Trophoblast cell (in vitro differentiated cells and primary cell): ENCODE measurements at places on chromosomes 3 and 15.

GRCh38 chr3:193030276-193030675 lies 112.6 kb upstream of the MB21D2 start:
- DNase-seq: no peak

DNA sequence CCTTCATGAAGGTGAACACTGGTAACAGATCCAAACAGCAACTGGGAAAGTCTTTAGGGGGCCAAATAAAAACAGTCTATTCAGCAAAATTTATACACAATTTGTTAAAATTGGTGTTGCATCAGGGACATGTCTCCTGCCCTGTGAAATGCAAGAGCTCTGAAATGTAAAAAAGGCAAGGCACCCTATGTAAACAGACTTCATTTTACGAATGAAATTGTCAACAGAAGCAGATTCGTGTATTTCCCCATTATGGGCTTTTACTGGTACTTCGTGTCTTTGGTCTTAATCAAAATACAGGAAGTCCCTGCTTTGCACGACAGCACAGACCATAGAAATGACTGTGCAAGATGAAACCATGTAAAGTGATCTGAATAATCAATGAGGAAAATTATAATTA lies 127.3 kb upstream of the THBS1 start:
- peak; percentile 39 for DNase-seq

- no peak for DNase-seq
Observed at GRCh38 chr3:159788291-159788690, 200.3 kb upstream of the IL12A start.

DNA sequence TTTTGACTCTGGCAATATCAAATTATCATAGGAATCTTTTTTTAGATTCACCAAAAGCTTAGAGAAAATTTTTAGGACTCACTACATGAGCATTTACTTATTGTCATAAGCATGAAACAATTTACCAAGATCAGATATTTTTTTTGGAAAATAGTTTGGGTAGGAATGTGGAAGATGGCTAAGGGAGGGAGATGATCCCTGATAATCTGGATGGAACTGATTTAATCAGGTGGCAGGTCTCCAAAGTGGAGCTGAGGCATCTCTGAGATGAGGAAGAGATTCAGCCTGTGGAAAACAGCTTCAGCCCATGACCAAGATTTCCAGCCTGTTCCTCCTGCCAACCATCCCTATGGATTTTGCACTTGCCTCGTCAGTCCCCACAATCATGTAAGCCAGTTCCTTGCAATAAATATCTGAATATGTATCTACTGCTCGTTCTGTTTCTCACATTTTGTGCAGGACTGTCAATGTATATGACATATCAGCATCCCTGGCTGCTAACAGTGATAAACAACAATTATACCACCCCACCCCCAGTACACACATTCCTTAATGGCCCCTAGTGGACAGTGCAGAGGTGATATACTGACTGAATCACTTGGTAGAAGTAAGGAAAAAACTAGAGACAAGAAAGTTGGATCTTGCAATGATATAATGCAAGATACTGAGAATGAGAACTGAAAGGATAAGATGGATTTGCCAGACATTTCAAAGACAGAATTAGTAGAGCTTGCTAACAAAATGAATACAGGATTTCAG lies 183.8 kb downstream of the NEK10 start:
- no peak for DNase-seq

DNA sequence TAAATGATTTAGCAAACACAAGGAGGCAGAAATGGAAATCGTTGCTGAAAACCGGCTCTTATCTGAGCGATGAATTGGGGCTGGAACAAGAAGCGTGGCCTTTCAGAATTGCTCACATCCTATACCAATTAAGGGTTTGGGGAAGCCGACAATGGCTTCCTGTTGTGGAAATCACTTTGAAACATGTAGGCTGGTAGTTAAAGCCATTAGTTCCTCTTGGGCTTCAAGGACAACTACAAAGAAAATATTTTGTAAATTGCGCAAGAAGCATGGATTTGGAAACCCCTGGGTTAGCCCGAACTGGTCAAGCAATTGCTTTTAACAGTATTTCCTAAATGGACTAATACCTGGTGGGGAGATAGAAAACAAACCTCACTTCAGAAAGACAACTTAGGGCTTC lies 182.4 kb downstream of the ADAMTS9 start:
- no peak for DNase-seq

DNA sequence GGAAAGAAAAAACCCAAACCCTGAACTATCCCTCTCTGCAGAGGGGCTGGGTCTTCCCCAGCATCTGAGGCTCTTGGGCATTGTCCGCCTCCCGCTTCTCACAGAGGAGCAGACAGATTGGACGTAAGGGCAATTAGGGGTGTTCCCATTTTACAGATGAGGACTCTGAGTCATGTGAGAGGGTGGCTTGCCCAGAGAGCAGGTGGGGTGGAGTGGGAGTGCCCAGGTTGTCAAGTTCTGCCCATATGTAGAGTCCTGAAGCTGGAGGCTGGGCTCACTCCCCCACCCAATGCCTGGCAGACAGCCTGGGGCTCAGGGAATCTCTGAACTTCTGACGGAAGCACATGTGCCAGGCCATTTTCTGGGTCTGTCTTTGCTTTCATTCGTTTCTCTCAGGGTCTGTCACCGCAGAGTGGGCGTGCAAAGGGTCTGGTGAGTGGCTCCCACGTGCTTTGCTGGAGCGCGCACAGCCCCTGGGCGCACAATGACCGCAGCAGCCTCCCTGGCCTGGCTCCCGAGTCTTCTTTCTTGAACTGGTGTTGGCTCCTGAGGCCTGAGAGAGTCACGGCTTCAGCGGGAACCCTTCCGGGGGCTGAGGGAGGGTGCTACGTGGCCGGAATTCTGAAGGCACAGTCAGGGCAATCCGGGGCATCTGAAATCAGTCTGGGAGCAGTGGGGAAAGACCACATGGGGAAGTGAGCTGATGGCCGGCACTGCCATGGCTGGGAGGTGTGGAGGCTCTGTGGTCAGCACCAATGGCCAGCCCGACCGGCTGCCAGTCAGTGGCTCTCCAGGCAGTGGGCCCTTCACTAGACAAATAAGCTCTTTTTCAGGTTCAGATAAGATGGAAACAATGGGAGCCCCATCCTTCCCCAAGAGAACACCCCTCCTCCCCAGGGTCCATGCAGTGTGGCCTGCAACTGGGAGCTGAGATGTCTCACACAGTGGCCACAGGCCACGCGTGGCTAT lies 1.1 kb upstream of the TRPM1 start:
- no peak for DNase-seq

GRCh38 chr15:92392462-92392861 lies 1.2 kb upstream of the ST8SIA2 start:
- DNase-seq: no peak

GRCh38 chr15:60272623-60273022 lies 125.2 kb downstream of the ANXA2 start:
- no peak for DNase-seq

GRCh38 chr15:75532413-75533250 lies 46.5 kb downstream of the PTPN9 start:
- DNase-seq: peak; percentile 85

- no peak for DNase-seq
Observed at GRCh38 chr3:197023241-197023997, 6.2 kb downstream of the MELTF start.

- no peak for DNase-seq
Observed at GRCh38 chr3:99753268-99753975, 64.2 kb upstream of the CMSS1 start.

DNA sequence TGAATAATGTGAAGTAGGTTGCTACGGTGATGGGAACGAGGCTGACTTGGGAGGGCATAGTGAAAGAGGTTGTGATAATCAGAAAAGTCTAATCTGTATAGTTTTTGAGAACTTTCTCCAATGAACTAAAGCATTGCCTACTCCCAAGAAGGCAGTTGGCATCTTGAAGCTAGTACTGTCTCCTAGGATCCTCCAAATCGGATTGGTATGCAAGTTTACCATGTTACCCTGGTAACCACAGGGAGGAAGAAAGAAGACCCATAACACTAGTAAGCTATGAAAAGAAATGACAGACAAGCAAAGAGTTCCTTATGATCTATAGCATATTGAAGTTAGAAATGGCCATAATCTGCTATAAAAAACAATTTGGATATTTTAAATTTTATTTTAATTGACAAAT lies 127.2 kb upstream of the SYNPR start:
- DNase-seq: no peak

DNA sequence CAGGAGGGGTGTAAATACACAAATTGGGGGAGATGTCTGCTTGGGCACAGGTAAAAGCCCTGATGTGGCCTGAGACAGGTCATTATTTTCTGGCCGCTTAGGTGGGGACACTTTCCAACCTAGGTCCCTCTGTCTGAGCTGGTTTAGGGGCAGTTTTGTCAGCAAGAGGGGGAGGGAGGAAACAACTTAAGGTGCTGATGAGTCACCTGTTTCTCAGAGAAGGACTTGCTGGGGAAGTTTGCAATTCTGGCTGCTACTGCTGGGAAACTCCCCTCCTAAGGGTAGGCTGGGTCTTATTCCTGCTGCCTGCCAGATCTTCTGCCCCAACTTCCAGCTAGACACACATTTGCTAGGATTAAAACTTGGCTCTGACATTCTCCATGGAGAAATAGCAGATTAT lies 4.8 kb upstream of the RHOV start:
- DNase-seq: peak; percentile 57

- DNase-seq: no peak
Observed at GRCh38 chr15:27234593-27234992, 263.6 kb downstream of the GABRG3 start.

DNA sequence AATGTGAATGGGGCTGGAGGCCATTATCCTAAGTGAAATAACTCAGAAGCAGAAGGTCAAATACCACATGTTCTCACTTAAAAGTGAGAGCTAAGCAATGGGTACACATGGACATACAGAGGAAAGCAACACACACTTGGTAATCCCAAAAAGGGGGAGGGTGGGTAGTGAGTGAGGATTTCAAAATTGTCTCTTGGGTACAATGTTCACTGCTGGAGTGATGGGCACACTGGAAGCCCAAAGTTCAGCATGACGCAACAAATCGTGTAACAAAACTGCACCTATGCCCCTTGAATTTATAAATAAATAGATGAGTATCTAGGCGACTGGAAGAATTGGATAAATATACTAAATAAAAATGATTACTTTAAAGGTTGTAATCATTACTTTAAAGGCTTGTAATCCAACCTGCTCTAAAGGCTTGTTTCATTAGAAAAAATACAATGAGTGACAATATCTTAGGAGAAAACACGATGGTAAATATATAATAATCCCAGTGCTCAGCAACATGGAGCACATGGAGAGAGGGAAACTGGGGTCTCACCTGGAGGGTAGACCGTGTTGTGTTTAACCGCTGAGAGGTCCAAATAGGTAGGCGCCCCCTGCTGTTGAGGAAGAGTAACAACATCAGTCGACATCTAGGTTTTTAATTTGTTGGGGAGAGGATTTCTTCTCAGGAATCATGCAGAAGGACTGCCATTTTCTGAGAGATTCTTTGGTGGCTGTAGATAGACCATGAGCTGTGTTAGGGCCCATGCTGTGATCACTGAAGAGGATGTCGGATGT lies 78.5 kb upstream of the ROBO1 start:
- no peak for DNase-seq
